Psoas muscle (tissue), 8 donors: ENCODE measurements at places on chromosomes 13 and 19. TPM values are rescaled to one million over a fixed set of nuclear protein-coding genes. Genes with fewer than 3 reads are reported as not detected.
A peak's percentile ranks its signal among the peaks of the same experiment; 100 is the strongest.

Gene CDC42EP5
- total RNA-seq: 7.4 TPM

- no peaks in the 10 kb centered on the region for H3K36me3 ChIP-seq
- H3K4me3 ChIP-seq: no peak overlapping the region
- no peaks in the 10 kb centered on the region for H3K27me3 ChIP-seq
- H3K27ac ChIP-seq: no peak overlapping the region
These were observed 43.8 kb upstream of the ITM2B start for GRCh38 chr13:48189171-48189570.

DNA sequence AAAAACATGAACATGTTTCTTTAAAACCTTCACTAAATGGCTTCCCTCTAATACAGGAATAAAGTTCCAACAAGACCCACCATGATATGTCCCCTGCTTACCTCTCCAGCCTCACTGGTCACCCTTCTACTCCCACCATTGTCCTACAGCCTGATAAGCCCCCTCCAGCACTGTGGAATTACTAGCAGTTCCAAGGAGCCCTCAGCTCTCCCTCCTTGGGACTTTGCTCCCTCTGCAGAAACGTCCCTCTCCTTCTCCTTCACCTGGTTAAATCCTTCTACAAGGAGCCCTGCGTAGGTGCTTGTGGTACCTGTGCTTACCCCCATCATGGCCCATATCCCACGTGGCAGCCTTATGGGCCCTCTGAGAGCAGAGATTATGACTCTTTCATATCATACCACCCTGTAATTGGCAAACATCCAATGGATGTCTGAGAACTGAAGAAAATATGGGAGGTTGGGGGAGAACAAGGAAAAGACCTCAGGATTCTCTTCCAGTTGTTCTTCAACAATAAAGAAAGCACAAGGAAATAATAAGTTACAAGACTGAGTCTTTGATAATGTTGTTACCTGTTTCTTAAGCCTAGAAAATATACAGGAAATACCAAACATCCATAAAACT, 26.1 kb upstream of the DOCK9 start:
- peaks cover 10% of the 10 kb centered on the region for H3K4me1 ChIP-seq
- H3K4me3 ChIP-seq: no peak overlapping the region
- H3K36me3 ChIP-seq: no peaks in the 10 kb centered on the region
- peak overlapping the region; percentile 5 for H3K27ac ChIP-seq
- H3K27me3 ChIP-seq: no peaks in the 10 kb centered on the region
- no peak for DNase-seq

GRCh38 chr19:15717809-15718208, 10.0 kb upstream of the OR10H2 start:
- H3K27ac ChIP-seq: no peak overlapping the region
- H3K4me3 ChIP-seq: no peak overlapping the region
- DNase-seq: no peak
- no peaks in the 10 kb centered on the region for H3K36me3 ChIP-seq

Gene GRK1
- 0.10 TPM for total RNA-seq

Gene OR7A5
- total RNA-seq: not detected

DNA sequence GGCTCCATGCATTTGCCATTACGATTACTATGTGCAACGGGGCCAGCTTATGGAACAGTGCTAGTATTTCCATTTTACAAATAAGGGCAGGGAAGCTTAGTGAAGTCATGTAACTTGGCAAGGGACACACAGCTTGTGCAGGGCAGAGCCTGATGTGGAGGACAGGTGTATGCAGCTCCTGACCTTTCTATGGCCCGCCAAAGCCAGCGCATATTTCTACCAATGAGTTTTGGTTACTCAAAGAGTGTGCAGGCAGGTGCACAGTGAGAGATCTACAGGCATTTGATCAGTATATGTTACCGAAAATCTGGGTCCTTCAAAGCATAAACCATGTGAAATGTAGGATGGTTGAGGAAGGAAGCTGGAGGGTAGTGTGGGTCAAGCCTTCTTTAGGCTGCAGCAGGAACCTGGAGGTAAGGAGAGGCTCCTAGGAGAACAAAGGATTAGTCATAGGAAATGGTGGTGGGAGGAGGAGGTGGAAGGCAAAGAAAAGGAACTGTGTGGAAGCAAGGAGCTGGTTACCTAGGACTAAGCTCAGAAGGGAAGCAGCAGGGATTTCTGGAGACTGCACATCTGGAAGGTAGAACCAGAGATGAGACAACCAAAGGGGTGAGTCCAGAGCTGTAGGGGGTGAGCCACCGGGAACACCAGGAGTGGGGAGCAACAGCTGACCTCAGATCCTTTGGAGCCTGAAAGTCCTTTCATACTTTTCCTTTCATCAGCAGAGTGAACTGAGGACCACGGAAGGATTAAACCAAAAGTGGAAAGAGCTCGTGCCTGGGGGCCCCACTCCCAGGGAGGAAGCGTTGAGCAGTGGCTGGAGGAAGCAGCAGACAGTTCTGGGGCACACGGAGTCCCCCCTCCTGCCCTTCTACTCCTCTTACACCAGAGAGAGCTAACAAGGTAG, 4.2 kb upstream of the PDX1 start:
- H3K27me3 ChIP-seq: peaks cover under 1% of the 10 kb centered on the region
- no peak for DNase-seq
- peaks cover 11% of the 10 kb centered on the region for H3K4me1 ChIP-seq

- DNase-seq: no peak
- no peak overlapping the region for H3K4me3 ChIP-seq
- H3K36me3 ChIP-seq: no peaks in the 10 kb centered on the region
These were observed 1608.2 kb downstream of the SLITRK5 start for GRCh38 chr13:89279374-89279773.

DNA sequence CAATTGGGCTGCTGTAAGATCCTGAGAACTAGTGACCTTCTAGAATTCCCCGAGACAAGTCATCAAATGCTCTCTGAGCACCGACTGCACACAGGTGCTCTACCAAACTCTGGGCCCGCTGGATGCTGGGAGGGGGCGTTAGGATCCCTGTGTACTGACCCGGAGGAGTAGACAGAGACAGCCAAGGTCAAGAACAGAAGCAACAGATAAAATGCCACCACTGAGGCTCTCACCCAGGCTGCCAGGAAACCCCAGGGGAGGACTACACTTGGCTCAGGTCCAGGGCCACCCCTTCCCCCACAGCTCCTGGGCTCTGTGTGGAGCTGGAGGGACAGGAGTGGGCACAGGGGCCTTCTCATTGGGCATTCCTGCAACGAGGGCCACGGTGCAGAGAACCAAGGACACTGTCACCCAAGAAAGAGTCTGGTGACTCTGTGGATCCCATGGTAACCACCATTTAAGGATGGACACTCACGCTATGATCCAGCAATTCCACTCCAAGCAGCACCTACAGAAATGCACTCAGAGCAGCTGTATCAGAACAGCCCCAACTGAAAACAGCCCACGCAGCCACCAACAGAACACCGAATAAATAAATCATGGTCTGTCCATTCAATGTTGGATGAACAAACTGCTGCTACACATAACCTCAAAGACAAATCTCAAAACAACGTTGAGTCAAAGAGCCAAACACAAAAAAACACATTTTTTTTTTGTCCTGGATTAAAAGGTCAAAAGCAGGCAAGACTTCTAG, 16.8 kb upstream of the SLC35E1 start:
- no peaks in the 10 kb centered on the region for H3K27me3 ChIP-seq
- no peak overlapping the region for H3K4me3 ChIP-seq
- peak overlapping the region; percentile 43 for H3K27ac ChIP-seq
- no peaks in the 10 kb centered on the region for H3K36me3 ChIP-seq

DNA sequence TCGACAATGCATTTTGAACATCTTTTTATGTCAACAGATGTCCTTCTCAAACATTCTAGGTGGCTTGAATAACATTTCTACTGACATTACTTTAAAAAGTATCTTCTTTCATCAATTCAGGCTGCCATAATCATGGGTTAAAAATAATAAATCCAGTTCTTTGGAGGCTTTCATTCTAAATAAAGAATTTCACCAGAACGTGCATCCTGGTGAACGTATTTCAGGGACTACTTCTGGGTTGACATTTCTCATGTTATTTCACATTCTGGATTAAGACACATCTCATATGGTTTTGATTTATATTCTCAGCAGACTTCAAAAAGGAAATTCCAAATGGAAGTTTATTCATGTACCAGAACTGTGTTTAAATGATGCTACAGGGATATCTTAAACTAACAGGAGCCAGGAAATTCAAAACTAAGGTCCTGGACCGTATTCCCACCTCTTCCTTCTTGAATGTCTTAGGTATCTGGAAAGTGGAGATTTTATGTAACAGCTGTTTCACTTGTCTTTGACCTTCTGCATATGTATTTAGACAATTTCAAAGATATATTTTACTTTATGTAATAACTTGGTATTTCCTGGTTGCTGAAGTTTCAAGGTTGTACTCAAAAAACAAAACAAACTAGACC, 107.2 kb downstream of the STARD13 start:
- no peaks in the 10 kb centered on the region for H3K36me3 ChIP-seq
- no peak overlapping the region for H3K4me3 ChIP-seq
- H3K27ac ChIP-seq: no peak overlapping the region
- no peaks in the 10 kb centered on the region for H3K27me3 ChIP-seq

GRCh38 chr13:47413112-47413511, 516.3 kb upstream of the HTR2A start:
- DNase-seq: no peak
- H3K4me1 ChIP-seq: no peaks in the 10 kb centered on the region
- H3K4me3 ChIP-seq: no peak overlapping the region
- H3K36me3 ChIP-seq: no peaks in the 10 kb centered on the region
- no peak overlapping the region for H3K27ac ChIP-seq
- H3K27me3 ChIP-seq: no peaks in the 10 kb centered on the region

DNA sequence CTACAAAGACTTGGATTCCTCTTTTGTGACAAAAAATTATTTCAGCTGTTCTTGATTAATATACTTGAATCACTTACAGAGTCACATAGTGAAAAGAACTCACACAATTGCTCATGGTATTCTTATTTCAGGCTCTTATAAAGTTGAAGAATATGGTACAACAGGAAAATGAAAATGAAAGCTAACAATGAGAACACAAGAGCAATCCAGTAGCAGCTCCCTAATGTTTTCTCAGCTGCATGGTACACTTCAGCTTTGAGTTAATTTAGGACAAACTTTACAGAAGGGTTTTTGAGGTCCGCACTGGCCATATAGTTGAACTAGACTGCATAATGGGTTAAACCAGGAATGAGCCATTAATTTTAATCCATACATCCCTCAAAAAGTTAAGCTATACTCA, 1261.8 kb downstream of the SLITRK5 start:
- no peaks in the 10 kb centered on the region for H3K36me3 ChIP-seq
- no peak for DNase-seq
- no peaks in the 10 kb centered on the region for H3K27me3 ChIP-seq
- H3K4me1 ChIP-seq: no peaks in the 10 kb centered on the region

Gene ONECUT3
- total RNA-seq: not detected

- peak; percentile 45 for DNase-seq
- H3K27ac ChIP-seq: no peak within 1 kb of the TSS
- H3K4me1 ChIP-seq: no peaks in the 10 kb centered on the region
- H3K4me3 ChIP-seq: no peak within 1 kb of the TSS
These were observed at the start of gene MADCAM1 for GRCh38 chr19:496112-496665. Gene MADCAM1, plus strand, starts transcription at chr19:496486. Its CDS starts 14 bp downstream, at chr19:496500.

DNA sequence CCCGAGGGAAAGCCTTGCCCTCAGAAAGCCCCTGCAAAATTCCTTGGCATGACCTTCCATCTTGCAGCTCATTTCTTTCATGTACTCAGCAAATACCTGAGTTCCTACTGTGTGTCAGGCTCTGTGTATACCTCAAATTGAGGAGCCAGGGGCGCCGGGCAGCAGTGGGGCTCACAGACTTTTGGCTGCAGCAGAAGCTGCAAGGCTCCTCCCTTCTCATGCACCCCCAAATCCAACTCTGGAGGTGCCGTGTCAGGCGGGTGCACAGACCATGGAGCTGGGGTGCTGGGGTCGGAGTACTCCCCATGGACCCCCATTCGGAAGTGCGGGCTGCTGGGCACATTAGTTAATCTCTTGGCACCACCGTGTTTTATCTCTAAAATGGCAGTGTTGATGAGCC, 72.3 kb downstream of the COL4A2 start:
- peaks cover 16% of the 10 kb centered on the region for H3K4me1 ChIP-seq
- DNase-seq: no peak
- no peaks in the 10 kb centered on the region for H3K27me3 ChIP-seq
- no peak overlapping the region for H3K4me3 ChIP-seq

Gene MYO16
- total RNA-seq: 0.30 TPM

- no peaks in the 10 kb centered on the region for H3K4me1 ChIP-seq
- H3K27ac ChIP-seq: no peak overlapping the region
- DNase-seq: no peak
- no peaks in the 10 kb centered on the region for H3K36me3 ChIP-seq
- no peaks in the 10 kb centered on the region for H3K27me3 ChIP-seq
These were observed 73.9 kb upstream of the OXGR1 start for GRCh38 chr13:97068151-97068550.

DNA sequence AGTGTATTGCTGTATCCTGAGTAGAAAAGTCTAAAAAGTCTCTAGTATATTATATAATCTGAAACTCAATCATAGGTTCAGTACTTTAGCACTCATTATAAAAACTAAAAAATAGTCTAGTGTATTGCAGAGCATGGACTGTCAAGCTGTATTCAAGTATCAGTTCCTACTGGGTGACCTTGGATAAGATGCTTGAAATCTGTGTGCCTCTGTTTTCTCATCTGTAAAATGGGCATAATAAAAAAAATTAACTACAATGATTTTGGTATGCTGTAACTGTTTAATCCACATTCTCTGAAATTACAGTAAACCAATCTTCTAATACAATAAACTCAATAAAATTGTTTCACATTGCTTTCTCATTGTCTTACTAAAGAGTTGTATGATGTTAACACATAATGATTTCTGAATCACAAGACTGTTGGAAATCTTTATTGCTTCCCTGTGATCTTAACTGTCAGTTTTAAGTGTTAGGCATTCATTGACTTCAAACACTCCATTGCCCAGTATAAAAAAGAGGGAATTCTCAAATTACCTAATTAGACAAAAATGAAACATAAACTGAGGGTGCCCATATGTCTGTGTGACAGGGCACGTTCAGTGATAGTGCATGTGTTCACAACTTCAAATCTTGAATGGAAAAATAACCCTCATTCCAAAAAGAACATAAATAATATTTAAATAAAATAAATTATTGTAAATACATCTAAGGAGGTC, 2.2 kb downstream of the STARD13 start:
- H3K4me1 ChIP-seq: peaks cover 53% of the 10 kb centered on the region
- DNase-seq: no peak
- peak overlapping the region; percentile 67 for H3K4me3 ChIP-seq
- H3K27me3 ChIP-seq: no peaks in the 10 kb centered on the region

Gene LSR
- 1.8 TPM for total RNA-seq

Gene KDELR1
- 71.0 TPM for total RNA-seq

Gene MATK
- 0.59 TPM for total RNA-seq

- H3K36me3 ChIP-seq: no peaks in the 10 kb centered on the region
- no peaks in the 10 kb centered on the region for H3K4me1 ChIP-seq
- H3K4me3 ChIP-seq: no peak overlapping the region
- no peak overlapping the region for H3K27ac ChIP-seq
- no peaks in the 10 kb centered on the region for H3K27me3 ChIP-seq
- DNase-seq: no peak
These were observed 721.1 kb downstream of the EFNB2 start for GRCh38 chr13:105814219-105814901.

GRCh38 chr13:113837560-113838355, 26.1 kb downstream of the GAS6 start:
- peaks cover 36% of the 10 kb centered on the region for H3K4me1 ChIP-seq
- peak overlapping the region; percentile 33 for H3K4me3 ChIP-seq
- no peaks in the 10 kb centered on the region for H3K27me3 ChIP-seq
- H3K36me3 ChIP-seq: peaks cover 2% of the 10 kb centered on the region
- H3K27ac ChIP-seq: peak overlapping the region; percentile 88

Gene VSTM1
- total RNA-seq: not detected

- DNase-seq: no peak
- H3K27me3 ChIP-seq: no peaks in the 10 kb centered on the region
- no peak overlapping the region for H3K4me3 ChIP-seq
- no peaks in the 10 kb centered on the region for H3K36me3 ChIP-seq
- H3K27ac ChIP-seq: no peak overlapping the region
These were observed 20.7 kb downstream of the KANK2 start for GRCh38 chr19:11176466-11177193.
